DMS79 (cell line): ENCODE measurements at places on chromosomes 7 and 10.
A peak's percentile ranks its signal among the peaks of the same experiment; 100 is the strongest.

DNA sequence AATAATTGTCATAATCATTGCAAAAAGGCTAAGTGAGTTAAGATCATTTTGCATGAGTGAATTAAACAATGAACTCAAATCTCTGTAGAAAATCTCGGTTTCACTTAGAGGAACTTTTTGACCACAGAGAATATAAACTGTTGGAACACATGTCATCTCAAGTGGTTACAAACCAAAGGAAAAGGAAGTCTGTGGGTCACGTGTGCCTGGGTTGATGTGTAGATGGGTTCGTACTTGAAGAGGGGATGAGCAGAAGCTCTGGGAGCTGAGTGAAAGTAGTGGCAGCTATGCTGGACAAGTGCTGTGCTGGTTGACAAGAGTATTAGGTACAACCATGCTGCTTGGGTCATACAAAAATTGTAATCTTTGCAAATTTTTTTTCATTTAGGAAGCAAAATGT is 35.0 kb downstream of the GLRX3 start:
- no peak for DNase-seq

- DNase-seq = no peak
Observed at GRCh38 chr7:155410431-155410830, 47.5 kb upstream of the EN2 start.

DNA sequence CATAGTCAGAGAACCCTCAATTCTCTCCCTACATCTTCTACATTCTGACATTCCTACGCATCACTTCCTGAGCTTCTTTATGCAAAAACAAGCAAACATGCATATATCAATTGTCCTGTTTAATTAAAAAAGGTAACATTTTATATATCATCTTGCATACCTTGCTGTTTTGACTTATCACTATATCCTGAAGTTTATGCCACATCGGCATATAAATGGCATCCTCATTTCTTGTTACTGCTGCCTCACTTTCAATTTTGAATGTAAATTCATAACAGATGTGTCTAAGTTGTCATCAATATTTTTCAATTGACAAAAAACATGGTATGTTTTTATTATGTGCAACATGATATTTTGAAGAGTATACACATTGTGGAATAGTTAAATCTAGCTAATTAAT is 377.3 kb upstream of the STEAP1 start:
- DNase-seq = no peak

DNA sequence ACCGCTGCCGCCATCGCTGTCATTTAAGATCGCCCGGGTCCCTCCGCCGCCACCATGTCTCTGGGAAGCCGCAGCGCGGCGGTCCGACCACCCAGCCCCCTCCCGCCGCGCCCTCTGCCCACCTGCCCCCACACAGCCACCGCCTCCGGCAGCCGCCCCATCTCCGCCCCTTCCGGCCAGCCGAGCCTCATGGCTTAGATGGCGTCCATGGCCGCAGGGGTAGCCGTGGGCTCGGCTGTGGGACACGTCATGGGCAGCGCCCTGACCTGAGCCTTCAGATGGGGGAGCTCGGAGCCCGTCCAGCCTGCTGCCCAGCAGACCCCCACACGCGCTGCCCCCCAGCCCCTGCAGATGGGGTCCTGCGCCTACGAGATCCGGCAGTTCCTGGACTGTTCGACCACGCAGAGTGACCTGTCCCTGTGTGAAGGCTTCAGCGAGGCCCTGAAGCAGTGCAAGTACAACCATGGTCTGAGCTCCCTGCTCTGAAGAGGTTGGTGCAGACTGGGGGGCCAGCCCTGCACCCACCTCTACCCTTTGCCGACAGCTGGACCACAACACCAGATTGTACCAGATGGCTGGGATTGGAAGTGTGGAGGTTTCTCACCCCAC is 38.0 kb upstream of the TARP start:
- no peak for DNase-seq

DNA sequence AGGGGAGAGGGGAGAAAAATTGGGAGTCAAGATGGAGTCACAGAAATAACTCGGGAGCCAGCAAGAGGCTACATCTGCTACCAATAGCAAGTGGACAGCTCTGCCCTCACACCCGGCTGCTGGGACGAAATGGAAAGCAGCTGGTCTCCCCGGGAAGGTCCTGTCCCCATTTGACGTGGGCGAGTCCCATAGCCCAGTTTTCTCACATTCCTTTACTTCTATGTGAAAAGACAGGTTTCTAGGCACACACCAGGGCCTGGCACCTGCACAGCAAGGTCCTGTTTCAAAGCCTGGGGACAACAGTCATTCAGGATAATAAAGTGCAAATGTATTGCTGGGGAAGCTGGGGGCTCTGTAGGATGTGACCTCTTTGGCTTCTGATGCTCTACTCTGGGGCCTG is 162.6 kb downstream of the OAT start:
- no peak for DNase-seq

- no peak for DNase-seq
Observed at GRCh38 chr10:131233611-131234258, 77.8 kb downstream of the TCERG1L start.

GRCh38 chr7:33157311-33157710 is 27.9 kb downstream of the BBS9 start:
- DNase-seq = no peak

- no peak for DNase-seq
Observed at GRCh38 chr7:40239755-40240303, 105.0 kb downstream of the SUGCT start.

- no peak for DNase-seq
Observed at GRCh38 chr10:1289591-1289990, 233.4 kb downstream of the WDR37 start.

DNA sequence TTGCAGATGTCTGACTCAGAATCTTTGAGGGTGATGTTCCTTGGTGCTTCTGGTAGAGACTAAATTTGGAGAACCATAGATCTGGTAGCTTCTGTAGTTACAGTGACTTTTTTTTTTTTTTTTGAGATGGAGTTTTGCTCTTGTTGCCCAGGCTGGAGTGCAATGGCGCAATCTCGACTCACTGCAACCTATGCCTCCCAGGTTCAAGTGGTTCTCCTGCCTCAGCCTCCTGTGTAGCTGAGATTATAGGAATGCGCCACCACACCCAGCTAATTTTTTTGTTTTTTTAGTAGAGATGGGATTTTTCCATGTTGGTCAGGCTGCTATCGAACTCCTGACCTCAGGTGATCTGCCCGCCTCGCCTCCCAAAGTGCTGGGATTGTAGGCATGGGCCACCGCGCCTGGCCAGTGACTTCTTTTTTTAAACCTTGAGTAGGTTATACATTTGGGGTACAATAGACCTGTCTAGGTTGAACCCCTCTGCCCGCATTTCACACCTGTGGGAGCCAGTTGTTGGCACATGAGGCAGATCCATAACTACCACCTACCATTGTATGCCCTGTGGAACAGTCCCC is 47.0 kb downstream of the SUFU start:
- DNase-seq = no peak

DNA sequence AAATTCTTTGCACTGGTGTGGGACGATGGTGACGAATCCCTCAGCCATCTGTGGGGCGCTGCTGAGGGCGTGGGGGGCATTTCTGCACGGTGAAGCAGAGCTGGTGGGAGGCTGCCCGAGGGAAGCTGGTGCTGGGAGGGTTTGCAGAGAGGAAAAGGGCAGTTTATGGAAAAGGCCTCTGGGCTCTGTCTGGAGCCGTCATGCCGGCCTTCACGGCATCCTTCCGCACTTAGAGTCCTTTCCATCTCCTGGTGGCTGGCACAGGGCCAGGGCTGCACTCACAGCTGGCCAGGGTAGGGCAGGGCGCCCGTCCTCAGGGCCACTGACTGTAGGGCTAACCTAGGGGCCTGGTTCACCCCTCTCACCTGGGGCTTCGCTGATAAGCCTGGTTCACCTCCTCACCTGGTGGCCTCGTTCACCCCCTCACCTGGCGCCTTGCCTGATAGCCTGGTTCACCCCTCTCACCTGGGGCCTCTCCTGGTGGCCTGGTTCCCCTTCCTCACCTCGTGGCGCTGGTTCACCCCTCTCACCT is 598 bp upstream of the AMZ1 start:
- DNase-seq = peak; percentile 27

- no peak for DNase-seq
Observed at GRCh38 chr7:50502001-50502684, 52.0 kb upstream of the FIGNL1 start.

- no peak for DNase-seq
Observed at GRCh38 chr7:132541656-132542055, 34.6 kb downstream of the PLXNA4 start.

DNA sequence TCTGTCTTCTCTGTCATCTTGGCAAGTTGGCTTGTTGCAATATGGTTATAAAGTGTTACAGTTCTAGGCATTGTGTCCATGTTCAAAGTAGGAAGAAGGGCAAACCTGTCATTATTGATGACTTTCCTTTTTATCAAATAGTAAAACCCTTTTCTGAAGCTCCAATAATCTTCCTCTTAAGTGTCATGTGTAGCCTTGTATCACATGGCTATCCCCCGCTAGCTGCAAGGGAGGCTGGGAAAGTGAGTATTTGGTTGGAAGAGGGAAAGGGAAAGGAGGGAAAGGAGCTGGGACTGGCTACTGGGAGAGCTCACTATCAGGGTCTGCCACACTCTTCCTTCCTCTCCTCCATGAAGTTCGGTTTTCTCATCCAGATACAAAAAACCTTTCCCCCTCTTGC is 45.2 kb upstream of the FAM180A start:
- no peak for DNase-seq

DNA sequence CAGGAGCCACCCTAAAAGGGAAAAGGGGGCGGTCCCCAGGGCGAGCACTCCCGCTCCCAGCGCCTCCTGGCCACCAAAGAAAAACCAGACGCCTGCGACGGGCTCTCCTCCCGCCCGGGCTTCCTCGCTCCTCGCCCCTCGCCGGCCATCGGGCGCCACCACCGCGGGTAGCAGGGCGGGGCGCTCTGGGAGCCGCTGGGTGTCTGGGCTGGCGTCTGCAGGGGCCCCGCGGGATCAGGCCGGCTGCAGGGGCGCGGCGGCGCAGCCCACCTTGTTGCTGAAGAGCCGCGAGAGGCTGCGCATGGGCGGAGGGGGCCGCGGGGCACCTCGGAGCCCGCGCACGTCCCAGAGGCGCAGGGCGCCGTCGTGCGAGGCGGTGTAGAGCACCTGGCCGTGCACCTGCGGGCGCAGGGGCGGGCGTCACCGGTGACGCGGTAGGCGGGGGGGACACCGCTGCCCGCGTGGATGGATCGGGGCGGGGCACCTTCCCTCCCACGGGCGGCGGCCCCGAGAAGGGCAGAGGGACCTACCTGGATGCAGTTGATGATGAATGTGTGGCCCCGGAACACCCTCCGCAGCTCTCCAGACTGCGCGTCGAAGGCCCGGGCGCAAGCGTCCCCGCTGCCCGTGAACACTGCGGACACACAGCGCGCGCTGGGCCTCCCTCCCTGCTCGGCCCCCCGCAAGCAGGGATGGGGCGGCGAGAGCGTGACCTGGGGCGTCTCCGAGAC is 28.3 kb downstream of the WDR86 start:
- DNase-seq = no peak

- no peak for DNase-seq
Observed at GRCh38 chr7:156118248-156118645, 306.0 kb upstream of the SHH start.

- DNase-seq = no peak
Observed at GRCh38 chr7:152886579-152887117, 127.1 kb downstream of the ACTR3B start.

GRCh38 chr7:100342765-100343164 is 15.2 kb upstream of the PILRB start:
- DNase-seq = no peak

DNA sequence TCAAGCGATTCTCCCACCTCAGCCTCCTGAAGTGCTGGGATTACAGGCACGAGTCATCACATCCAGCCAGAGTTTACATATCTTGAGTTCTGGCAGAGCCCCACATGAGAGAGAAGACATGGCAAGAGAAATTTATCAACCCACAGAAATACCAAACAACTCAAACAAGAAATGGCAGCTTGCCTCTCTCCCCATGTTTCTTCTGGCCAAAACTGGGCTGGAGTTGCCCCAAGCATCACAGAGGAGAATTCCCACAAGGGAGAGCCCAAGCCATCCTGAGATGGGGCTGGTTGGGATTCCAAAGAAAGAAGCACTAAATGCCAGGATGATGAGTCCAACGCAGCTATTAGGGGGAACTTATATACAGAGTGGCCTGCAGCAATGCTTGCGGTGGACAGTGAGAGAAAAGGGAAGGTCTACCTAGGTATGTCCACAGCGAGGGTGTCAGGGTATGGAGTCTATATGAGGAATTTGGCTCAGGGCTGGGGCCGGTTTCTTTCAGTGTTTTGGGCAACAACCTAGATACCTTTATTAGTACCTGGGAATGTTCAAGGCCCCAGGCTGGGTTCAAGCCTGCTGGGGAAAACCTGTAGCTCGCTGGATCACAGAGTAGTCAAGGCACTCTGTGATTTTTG is 14.5 kb upstream of the PAX4 start:
- DNase-seq = no peak

DNA sequence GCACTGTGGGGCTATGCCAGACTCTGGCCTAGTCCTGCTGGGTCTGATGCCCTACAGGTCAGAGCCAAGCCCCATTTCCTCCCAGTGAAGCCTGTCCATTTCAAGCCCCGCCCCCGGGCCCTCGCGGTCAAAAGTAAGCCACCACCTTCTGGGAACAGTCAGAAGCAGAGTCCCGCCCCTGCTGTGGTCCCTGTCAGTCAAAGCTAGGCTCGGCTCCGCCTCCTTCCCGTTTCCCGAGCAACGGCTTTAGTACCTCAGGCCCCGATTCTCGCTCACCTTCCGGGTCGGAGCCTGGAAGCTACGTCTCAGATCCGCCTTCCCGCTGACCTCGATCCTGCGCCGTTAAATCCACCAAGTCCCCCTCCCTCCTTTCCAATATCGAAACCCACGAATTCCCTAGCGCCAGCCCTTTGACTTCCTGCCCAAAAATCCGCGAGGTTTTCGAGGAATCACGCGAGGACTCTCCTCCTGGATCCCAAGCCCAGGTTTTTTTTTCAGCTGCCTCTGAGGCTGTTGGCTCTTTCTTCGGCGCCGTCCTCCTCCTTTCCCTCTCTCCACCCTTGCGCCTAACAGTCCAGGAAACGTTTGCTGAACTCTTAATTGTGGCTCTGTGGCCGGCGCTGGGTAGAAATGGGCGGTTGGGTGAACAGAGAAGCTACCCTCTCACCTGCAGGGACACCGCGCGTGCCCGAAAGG is 11.8 kb downstream of the SFXN3 start:
- peak; percentile 78 for DNase-seq

- DNase-seq = no peak
Observed at GRCh38 chr10:8013006-8013405, 41.5 kb upstream of the GATA3 start.

- no peak for DNase-seq
Observed at GRCh38 chr7:151174246-151175046, 7.0 kb upstream of the GBX1 start.

- no peak for DNase-seq
Observed at GRCh38 chr10:60718886-60719285, 59.4 kb upstream of the CDK1 start.

GRCh38 chr10:78042752-78043104 is 9.1 kb downstream of the RPS24 start:
- DNase-seq = no peak

DNA sequence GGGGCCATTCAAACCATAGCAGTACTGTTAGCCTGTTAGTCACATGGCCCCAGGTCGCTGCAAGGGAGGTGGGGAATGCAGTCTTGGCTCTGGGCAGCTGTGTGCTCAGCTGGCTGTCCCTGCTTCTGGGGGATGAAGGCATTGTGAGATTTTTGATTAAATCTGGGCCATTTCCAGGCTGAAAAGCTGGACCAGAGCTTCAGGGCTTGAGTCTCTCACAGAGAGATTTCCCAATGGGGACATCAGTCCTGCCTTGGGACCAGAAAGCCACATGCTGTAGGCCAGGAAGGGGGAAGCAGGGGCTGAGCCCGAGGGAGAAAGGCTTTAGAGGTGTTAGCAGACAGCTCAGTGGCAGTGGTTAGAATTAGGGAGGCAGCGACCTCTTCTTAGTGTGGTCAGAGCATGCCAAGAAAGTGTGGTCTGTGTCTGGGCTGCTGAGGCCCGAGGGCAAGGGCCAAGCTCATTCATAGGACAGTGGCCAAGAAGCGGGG is 33.6 kb downstream of the PALD1 start:
- peak; percentile 53 for DNase-seq
